ENCODE measurements at places on chromosomes 7 and 10.

DNA sequence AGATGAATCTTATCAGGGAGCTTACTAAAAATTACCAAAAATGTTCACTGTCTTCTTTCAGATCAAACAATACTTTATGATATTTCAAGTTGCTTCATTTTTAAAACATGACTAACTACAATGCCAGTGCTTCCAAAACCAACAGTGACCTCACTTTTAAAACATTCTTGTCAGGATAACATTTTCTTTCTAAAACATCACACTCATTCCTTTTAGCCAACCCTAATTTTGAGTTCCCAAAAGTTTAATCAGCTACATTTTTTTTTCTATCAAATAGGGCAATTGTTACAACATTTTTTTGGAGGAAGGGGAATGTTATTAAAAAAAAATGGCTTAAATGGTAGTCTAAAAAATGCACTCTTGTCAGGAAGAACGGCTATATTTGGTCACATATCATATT lies 37.3 kb downstream of the RTKN2 start:
- DNase-seq, result no peak

DNA sequence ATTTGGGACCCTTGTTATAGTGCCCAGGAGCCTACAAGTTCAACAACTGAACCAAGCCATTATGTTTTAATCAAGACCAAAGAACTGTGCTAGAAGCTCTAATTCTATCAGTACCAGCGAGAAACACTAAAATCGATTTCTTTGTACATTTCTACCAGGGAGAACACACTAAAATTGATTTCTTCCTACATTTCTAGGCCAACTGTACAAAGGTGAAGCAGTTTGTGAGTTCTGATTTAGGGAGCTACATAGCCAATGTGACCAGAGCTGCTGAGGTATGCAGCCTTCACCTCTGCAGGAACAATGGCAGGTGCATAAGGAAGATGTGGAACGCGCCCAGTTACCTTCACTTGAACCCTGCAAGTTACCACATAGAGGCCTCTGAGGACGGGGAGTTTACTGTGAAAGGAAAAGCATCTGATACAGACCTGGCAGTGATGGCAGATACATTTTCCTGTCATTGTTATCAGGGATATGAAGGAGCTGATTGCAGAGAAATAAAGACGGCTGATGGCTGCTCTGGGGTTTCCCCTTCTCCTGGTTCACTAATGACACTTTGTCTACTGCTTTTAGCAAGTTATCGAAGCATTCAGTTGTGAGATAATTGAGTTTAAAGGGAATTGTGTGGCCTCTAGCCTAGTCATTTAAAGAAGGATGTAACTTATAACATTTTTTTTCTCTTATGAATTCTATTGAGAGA lies 31.7 kb downstream of the HYAL4 start:
- DNase-seq, result no peak

GRCh38 chr10:12559578-12560178 lies 210.3 kb downstream of the CAMK1D start:
- no peak for DNase-seq

- DNase-seq, result no peak
Observed at GRCh38 chr10:90407131-90407530, 450.7 kb downstream of the HTR7 start.

DNA sequence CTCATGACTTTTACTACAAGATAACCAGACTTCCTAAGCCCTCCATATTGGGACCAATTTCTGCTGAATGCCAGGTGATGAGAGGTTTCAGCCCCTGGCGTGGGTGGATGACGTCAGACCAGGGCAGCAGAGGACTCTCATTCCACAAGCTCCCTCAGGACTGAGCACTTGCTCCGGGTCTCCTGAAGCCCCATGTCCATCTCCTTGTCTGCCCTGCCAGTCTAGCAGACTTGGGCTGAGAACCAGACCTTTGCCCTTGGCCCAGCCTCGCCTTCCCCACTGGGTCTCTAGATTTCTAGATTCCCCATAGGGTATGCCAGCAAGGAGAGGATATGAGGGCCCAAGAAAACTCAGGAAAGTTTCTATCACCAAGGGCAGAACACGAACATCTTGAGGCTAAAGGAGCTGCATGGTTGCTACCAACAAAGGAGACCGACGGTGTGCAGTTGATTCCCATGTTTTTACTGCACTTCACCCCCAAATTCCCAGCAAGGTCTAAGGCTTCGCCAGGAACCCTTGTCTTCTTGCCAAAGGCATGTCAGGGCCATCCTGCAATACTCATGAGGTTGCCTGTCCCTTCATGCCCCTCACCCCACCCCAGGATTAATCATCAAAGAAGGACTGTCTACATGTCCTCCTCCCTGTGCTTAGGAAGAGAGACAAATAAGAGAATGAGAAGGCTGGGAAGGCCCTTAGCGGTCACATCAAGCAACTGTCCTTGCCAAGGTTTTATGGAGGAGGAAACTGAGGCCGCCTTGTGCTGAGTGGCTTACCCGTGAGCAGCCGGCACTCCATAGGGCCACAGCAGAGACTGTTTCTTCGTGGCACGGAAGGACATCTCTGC lies 96.5 kb upstream of the MACROH2A2 start:
- no peak for DNase-seq

- no peak for DNase-seq
Observed at GRCh38 chr10:69631566-69631965, 1.5 kb downstream of the FAM241B start.

GRCh38 chr7:113143486-113144257 lies 25.3 kb upstream of the SMIM30 start:
- DNase-seq, result no peak

- DNase-seq, result no peak
Observed at GRCh38 chr7:126768836-126769235, 483.9 kb downstream of the GRM8 start.

DNA sequence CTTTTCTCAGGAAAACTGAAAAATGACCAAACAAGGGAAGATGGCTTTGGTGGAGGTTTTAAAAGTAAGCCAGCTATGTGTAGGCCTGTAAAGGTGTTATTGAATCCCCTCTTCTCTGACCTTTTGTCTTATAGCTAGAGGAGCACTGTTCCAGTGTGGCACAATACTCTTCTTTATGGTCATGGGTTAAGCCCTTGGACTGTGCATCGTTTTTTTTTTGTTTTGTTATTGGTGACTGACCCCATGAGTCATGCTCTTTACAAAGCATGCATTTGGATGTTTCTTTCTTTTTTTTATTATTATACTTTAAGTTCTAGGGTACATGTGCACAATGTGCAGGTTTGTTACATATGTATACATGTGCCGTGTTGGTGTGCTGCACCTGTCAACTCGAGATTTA lies 19.6 kb upstream of the FAM25A start:
- DNase-seq, result no peak

DNA sequence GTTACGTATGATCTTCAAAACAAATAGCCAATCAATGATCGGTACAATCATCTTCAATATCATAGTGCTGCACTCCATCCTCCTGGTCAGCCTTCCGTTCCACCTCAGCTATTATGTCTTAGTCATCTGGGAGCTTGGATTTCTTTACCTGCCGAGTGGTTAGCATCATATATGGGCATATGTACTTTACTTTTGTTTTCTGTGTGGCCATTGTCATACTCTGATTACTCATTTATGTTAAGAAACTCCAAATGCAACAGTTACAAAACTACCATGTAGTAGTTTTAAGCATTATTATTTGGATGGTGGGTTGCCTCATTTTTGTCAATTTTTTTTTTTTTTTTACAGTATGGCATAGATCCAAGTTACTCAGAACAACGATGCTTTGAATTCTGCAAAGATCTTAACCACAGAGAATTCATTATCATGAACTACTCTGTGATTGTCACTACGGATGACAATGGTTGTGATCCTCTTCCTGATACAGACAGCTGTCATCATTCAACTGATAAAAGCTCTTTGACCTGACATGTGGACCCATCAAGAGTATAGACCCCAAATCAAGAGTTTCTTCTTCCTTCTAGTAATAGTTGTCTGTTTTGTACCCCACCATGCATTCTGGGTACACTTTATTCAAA lies 52.1 kb upstream of the NME8 start:
- no peak for DNase-seq

- DNase-seq, result no peak
Observed at GRCh38 chr10:504121-504611, 185.3 kb downstream of the DIP2C start.

DNA sequence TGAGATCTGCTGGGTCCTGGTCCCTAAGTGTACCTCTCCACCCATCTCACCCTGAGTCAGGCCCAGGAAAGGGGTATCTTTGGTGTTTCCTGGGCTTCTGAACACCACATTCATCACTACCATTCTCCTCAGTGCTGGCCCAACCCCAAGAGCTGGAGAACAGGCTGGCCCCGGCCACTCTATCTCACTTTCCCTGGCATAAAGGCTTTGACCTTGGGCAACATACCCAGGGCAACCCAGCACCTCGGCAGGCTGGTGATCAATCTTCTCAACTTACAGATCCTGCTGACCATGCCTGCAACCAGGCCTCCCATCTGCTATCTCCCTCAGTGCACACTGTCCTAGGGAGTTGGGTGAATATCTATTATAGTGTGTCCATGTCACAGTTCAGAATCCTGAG lies 2.1 kb downstream of the VSIR start:
- no peak for DNase-seq

DNA sequence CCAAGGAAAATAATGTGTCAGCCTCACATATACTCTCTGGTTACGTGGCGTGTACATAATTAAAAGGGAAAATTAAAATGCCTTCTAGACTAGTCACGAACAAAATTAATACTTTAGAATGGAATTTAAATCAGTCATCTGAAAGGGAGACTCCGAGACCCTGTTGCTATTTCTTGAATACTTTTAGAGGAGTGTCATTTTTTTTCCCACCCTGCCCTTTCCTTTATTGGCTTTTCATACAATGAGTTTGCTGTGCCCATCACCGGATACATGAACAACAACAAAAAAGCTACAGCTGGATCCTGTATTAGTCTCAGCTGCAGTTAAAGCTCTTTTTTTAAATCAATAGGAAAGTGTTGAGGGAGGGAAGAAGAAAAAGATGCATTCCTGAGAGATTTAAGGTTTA lies 20.1 kb downstream of the CYTH3 start:
- no peak for DNase-seq

GRCh38 chr7:105682341-105683060 lies 101.2 kb upstream of the EFCAB10 start:
- no peak for DNase-seq

DNA sequence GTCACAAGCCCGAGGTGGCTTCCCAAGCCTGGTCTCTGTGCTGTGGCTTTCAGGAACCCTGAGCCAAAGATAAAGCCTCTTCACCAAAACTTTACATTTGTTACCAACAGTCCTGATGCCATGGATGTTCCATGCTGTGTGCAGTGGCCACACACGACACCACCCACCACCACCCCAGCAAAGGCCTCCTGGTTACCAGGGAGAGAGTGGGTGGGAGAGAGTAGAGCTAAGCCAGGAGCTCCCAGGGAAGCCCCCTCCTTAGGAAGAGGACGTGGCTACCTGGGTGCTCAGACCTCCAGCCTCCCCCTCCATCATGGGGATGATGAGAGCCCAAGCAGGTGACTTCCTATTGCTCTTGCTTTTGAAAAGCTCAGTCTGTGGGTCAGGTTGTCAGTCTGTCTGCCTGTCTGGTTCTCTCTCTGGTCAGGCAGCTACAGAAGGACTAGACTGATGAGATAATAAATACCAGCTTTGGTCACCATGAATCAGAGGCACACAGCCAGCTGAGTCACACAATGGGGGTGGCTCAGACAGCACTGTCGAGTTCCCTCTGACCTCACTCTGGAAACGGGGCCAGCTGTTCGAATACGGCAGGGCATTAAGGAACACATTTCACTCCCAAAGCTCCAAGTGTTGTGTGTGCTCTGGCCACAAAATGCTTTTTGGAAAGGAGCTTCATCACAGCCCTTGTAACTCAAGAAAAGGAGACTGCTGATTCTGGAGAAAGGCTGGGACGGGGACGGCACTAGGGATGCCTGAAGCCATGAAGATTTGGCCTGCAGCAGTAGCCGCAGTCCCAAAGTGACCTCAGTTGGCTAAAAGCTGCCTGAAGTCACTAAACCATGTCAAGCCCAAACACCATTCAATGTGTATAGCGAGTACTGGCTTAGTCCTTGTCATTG lies 166.0 kb downstream of the FANK1 start:
- no peak for DNase-seq

DNA sequence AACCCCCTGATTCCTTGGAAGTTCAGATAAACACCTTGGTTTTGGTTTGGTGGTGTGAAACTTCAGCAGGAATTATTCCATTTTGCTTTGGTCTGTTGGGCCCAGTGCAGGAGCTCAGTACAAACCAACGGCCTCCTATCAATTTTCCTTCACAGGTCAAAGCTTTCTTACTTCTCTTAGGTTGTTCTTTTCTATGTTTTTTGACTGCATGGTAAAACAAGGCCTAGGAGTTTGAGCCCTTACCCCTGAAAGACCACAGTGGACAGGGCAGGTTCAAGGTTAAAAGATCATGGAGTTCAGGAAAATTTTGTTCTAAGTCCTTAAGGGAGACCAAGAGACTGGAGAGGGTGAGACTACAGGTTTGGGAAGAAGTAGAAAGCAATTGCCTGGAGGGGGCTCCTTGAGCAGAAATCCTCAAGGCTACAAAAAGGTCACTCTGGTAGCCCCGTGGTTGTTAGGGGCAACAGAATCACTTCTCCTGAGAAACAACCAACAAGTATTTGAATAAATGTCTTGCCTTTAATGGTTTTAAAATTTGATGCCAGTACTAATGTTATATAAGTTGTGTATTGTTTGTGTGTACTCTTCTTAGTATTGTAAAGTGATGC lies 40.9 kb upstream of the FHIP2A start:
- DNase-seq, result no peak

GRCh38 chr10:102504976-102505300 lies 1.2 kb downstream of the SUFU start:
- DNase-seq, result no peak

DNA sequence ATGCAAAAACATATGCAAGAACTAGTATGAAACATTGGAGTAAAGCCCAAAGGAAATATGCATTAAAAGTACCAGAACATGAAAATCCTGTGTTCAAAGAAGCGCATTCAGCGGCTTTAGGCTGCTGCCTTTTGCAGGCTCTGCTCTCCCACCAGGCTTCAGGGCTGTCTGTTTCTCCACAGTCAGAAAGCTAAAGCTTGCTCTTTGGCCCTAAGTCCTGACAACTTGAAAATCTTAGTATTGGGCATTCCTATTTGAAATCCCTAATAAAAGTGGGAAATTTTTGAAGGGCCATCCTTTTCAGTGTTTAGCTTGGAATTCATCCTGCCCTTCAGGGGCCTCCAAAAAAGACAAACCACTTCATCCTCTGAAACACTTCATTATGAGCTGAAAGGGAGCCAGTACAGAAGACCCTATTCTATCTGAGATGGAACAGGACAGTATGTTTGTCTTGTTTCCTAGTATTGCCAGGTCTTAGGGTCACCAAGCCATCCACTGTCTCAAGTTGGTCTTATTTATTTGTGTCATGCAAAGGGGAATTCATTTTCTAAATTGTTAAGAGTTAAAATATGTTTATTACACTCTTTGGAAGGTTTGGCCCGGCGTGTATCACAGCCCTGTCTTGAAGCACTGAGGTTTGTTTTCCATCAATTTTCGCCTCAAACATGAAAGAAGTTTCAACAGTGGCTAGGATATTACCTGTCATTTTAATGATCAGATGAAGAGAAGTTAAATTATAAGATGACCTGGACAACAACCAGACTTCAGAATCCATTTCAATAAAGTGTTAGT lies 326.3 kb upstream of the BMPER start:
- no peak for DNase-seq

Measured in activated T-cell treated with anti-CD3 and anti-CD28 coated beads for 48 hours (primary cell).